Activated CD4-positive, alpha-beta T cell treated with anti-CD3 and anti-CD28 coated beads for 36 hours (primary cell): ENCODE measurements at places on chromosomes 3 and 15. TPM values are rescaled to one million over a fixed set of nuclear protein-coding genes. Genes with fewer than 3 reads are reported as not detected.

NCBP2 gene
- total RNA-seq: 107 TPM

PLSCR4 gene
- not detected for total RNA-seq

CA12 gene
- 0.32 TPM for total RNA-seq

DNAH1 gene
- 10.1 TPM for total RNA-seq

ACAN gene
- not detected for total RNA-seq

SHC4 gene
- 1.4 TPM for total RNA-seq

GUCA1C gene
- not detected for total RNA-seq

ZBED2 gene
- total RNA-seq: 313 TPM

PLSCR2 gene
- 0.25 TPM for total RNA-seq

COX5A gene
- total RNA-seq: 313 TPM

FANCD2OS gene
- not detected for total RNA-seq

PRSS50 gene
- not detected for total RNA-seq

ZNF860 gene
- total RNA-seq: 0.30 TPM

DNA sequence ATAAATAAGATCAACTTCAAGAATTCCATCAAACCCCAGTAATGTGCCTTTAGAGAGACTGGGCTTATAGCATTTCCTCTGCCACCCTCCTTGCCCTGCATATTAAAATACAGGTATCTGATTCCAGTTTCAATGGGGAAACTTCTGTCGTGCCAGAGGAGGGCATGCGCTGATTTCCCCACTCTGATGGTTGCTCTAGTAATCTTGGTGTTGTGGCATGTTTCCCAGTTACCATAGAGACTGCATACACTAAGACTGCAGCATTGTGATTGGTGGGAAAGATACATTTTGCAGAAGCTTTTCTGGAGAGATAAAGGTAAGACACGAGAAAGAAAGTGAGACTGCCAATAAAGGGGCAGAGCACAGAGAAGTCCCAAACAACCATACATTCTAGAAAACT lies 225.6 kb downstream of the TIGIT start:
- DNase-seq: no peak
- H3K36me3 ChIP-seq: peaks cover 2% of the 10 kb centered on the region
- H3K27me3 ChIP-seq: no peaks in the 10 kb centered on the region

GRCh38 chr15:84755736-84756527 lies 7.5 kb downstream of the ZNF592 start:
- peak overlapping the region; percentile 44 for H3K27ac ChIP-seq
- no peak overlapping the region for H3K4me3 ChIP-seq
- no peaks in the 10 kb centered on the region for H3K27me3 ChIP-seq
- DNase-seq: no peak

- H3K27ac ChIP-seq: no peak overlapping the region
- H3K4me1 ChIP-seq: no peaks in the 10 kb centered on the region
- H3K27me3 ChIP-seq: no peaks in the 10 kb centered on the region
- no peaks in the 10 kb centered on the region for H3K36me3 ChIP-seq
- H3K4me3 ChIP-seq: no peak overlapping the region
Measured at GRCh38 chr3:111954228-111954990, 24.4 kb upstream of the ABHD10 start.

GRCh38 chr3:58621086-58621830 lies 44.1 kb upstream of the FAM107A start:
- no peak overlapping the region for H3K27ac ChIP-seq
- H3K27me3 ChIP-seq: no peaks in the 10 kb centered on the region
- H3K4me1 ChIP-seq: no peaks in the 10 kb centered on the region
- DNase-seq: no peak
- no peaks in the 10 kb centered on the region for H3K36me3 ChIP-seq

DNA sequence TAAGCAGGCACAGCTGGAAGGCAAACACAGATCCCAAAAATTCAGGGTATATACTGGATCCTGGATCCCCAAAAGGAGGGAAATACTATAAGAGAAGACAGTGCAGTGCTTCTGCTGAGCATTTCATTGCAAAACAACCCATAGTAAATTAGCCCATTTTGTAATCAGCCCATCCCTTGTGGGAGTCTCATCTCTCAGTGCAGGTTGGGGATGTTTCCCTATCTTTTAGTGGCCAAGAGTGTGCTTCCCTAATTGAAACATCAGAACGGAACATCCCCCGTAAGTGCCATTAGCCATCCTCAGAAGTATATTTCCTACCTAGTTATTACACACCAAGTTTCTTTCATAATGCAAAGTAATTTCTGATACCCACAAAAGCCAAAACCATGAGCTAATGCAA lies 11.2 kb upstream of the MTMR14 start:
- no peaks in the 10 kb centered on the region for H3K36me3 ChIP-seq
- H3K27ac ChIP-seq: no peak overlapping the region
- no peak overlapping the region for H3K4me3 ChIP-seq

- no peak for DNase-seq
- H3K27ac ChIP-seq: no peak overlapping the region
- H3K36me3 ChIP-seq: no peaks in the 10 kb centered on the region
- H3K4me3 ChIP-seq: no peak overlapping the region
Measured at GRCh38 chr3:186605561-186606545, 7.0 kb upstream of the AHSG start.

DNA sequence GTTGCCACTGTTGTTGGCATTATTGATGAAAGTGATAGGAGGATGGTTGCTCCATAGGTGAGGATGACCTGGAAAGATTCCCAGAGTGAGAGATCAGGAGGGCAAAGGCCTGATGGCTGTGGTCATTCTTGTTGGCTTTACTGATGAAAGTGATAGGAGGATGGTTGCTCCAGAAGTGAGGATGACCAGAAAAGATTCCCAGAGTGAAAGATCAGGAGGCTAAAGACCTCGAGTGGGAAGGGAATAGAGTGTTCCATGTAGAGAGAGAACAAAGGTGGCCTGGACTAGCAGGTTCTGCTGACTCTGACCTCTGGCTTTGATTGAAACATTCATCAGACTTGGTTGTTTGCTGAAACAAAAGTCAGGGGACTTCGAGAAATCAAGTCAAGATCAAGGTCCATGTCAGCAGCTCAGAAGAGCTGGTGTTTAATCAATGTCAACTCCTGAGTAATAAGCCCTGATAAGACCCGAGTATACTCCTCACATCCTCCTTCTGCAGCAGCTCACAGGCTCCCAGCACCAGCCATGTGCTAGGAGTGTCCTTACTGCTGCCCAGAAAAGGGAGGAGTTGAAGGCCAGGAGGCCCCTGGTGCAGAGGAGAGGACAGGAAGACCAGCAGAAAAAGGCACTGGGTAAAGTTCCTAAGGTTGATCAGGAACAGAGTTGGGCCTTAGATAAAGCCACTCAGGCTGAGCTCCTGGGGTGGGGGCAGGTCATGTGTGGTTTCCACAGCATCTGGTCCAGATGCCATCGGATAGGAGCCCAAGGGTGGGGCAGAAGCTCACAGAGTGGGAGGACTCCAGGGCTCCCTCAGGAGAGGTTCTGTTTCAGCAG lies 19.9 kb downstream of the CYP8B1 start:
- H3K27ac ChIP-seq: no peak overlapping the region
- no peak overlapping the region for H3K4me3 ChIP-seq
- no peak for DNase-seq

GRCh38 chr15:78943692-78944091 lies 1.2 kb downstream of the CTSH start:
- H3K4me3 ChIP-seq: peak overlapping the region; percentile 57
- H3K4me1 ChIP-seq: peaks cover 10% of the 10 kb centered on the region
- H3K36me3 ChIP-seq: no peaks in the 10 kb centered on the region
- peaks cover 15% of the 10 kb centered on the region for H3K27me3 ChIP-seq
- no peak overlapping the region for H3K27ac ChIP-seq
- DNase-seq: no peak

- H3K27me3 ChIP-seq: no peaks in the 10 kb centered on the region
- DNase-seq: no peak
- H3K4me3 ChIP-seq: no peak overlapping the region
Measured at GRCh38 chr3:11312166-11312565, 40.0 kb downstream of the ATG7 start.

DNA sequence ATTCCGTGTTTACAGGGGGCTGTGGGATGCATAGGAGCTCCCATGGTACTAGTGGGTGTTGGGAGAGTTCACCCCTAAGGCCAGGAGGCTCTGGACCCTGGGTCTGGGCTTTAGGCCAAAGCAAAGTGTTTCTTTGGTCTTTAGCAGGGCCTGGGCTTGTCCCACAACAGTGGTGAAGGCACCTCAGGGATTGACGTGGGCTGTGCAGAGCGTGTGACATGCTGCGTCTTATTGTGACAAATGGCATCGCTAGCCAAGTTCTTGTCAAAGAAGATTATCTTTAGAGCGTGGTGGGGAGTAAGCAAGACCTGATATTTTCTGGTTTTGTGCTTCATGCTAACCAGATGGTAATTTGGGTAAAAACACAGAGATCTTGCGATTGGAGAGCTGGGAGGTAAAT lies 170.1 kb downstream of the APBA2 start:
- H3K4me1 ChIP-seq: peaks cover 41% of the 10 kb centered on the region
- H3K27ac ChIP-seq: no peak overlapping the region
- no peaks in the 10 kb centered on the region for H3K27me3 ChIP-seq
- no peak overlapping the region for H3K4me3 ChIP-seq
- peaks cover 13% of the 10 kb centered on the region for H3K36me3 ChIP-seq

GRCh38 chr3:11929531-11929930 lies 74.7 kb upstream of the SYN2 start:
- no peaks in the 10 kb centered on the region for H3K36me3 ChIP-seq
- H3K4me3 ChIP-seq: no peak overlapping the region
- peaks cover 7% of the 10 kb centered on the region for H3K27me3 ChIP-seq
- DNase-seq: no peak
- H3K4me1 ChIP-seq: no peaks in the 10 kb centered on the region
- H3K27ac ChIP-seq: no peak overlapping the region

DNA sequence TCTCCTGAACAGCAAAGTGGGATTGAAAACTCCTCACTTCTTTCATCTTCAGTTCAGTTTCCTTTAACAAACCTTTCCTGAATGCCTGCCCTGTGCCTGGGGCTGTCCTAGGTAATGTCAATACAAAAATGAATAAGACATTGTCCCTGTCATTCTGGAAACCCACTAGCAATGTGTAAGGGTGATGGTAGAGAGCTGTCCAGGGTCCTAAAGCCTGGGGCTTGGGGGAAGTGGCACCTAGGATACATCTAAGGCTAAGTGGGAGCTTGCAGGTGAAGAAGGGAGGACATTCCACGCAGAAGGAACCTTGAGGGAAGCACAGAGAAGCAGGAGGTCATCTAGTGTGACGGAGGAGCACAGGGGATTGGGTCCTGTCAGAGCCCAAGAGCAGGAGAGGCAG lies 212.7 kb upstream of the PPP2R3A start:
- H3K4me1 ChIP-seq: no peaks in the 10 kb centered on the region
- no peaks in the 10 kb centered on the region for H3K36me3 ChIP-seq
- H3K27me3 ChIP-seq: no peaks in the 10 kb centered on the region
- no peak overlapping the region for H3K27ac ChIP-seq

- peaks cover 2% of the 10 kb centered on the region for H3K4me1 ChIP-seq
- no peak for DNase-seq
- no peaks in the 10 kb centered on the region for H3K36me3 ChIP-seq
- H3K27me3 ChIP-seq: peaks cover 3% of the 10 kb centered on the region
Measured at GRCh38 chr3:30986551-30986950, 92.1 kb upstream of the GADL1 start.

DNA sequence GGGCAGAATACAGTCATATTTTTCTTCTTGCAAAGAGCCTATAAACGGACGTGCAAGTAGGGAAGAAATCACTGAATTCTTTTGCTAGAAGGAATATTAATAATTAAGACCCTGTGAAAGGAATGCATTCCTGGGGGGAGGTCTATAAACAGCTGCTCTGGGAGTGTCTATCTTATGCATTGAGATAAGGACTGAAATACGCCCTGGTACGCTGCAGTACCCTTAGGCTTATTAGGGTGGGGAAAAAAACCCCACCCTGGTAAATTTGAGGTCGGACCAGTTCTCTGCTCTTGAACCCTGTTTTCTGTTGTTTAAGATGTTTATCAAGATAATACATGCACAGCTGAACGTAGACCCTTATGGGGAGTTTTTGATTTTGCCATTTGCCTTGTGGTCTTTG lies 100.0 kb upstream of the KBTBD8 start:
- H3K4me3 ChIP-seq: no peak overlapping the region
- peaks cover 7% of the 10 kb centered on the region for H3K36me3 ChIP-seq
- no peaks in the 10 kb centered on the region for H3K4me1 ChIP-seq
- no peak for DNase-seq
- peaks cover 6% of the 10 kb centered on the region for H3K27me3 ChIP-seq

- DNase-seq: peak; percentile 83
- H3K27me3 ChIP-seq: peaks cover 9% of the 10 kb centered on the region
- H3K4me3 ChIP-seq: peak overlapping the region; percentile 49
- H3K4me1 ChIP-seq: peaks cover 7% of the 10 kb centered on the region
- peak overlapping the region; percentile 52 for H3K27ac ChIP-seq
- no peaks in the 10 kb centered on the region for H3K36me3 ChIP-seq
Measured at GRCh38 chr15:42056934-42057798, 36.3 kb upstream of the PLA2G4E start.

DNA sequence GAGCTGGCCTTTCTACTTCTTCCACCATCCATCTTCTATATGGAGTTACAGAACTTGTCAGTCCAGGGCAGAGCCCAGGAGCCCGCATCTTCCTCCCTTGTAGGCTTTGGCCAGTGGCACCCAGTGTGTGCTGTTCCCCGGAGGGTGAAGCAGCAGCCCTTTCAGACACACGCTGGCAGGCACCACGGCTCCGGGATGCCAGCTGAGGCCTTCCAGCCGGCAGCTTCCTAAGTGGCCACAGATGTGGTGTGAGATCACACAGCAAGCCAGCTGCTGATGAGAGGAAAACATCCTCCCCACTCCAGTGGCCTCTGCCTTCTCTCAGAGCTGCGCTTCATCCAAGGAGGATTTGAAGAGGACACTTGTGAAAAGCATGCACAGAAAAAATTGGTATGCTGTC lies 24.1 kb downstream of the CRABP1 start:
- no peak overlapping the region for H3K4me3 ChIP-seq
- no peak overlapping the region for H3K27ac ChIP-seq
- no peak for DNase-seq

- no peak overlapping the region for H3K4me3 ChIP-seq
- DNase-seq: no peak
- no peaks in the 10 kb centered on the region for H3K27me3 ChIP-seq
- H3K4me1 ChIP-seq: peaks cover 20% of the 10 kb centered on the region
- peak overlapping the region; percentile 7 for H3K27ac ChIP-seq
Measured at GRCh38 chr15:45414215-45414885, 36.0 kb upstream of the GATM start.

GRCh38 chr3:144241404-144241803 lies 269.8 kb downstream of the DIPK2A start:
- H3K4me1 ChIP-seq: no peaks in the 10 kb centered on the region
- no peak overlapping the region for H3K4me3 ChIP-seq

- no peaks in the 10 kb centered on the region for H3K36me3 ChIP-seq
- no peak overlapping the region for H3K4me3 ChIP-seq
- H3K27me3 ChIP-seq: peaks cover 3% of the 10 kb centered on the region
- no peak for DNase-seq
- H3K27ac ChIP-seq: no peak overlapping the region
- H3K4me1 ChIP-seq: no peaks in the 10 kb centered on the region
Measured at GRCh38 chr15:96076350-96076749, 254.2 kb upstream of the NR2F2 start.

DNA sequence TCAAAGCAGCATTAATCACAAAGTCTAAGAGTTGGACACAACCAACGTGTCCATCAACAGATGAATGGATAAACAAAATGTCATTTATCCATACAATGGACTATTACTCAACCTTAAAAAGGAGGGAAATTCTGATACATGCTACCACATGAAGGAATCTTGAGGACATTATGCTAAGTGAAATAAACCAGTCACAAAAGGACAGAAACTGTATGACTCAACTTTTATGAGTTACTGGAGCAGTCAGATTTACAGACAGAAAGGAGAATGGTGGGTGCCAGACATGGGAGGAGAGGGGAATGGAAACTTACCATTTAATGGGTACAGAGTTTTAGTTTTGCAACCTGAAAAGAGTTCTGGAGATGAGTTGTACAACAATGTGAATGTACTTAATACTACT lies 43.0 kb upstream of the SEC13 start:
- no peak overlapping the region for H3K27ac ChIP-seq
- H3K4me3 ChIP-seq: no peak overlapping the region
- H3K27me3 ChIP-seq: peaks cover 18% of the 10 kb centered on the region
- H3K4me1 ChIP-seq: peaks cover 42% of the 10 kb centered on the region
- no peaks in the 10 kb centered on the region for H3K36me3 ChIP-seq
- DNase-seq: peak; percentile 43
